ENCODE measurements at places on chromosomes 11 and 22. TPM values are rescaled to one million over a fixed set of nuclear protein-coding genes. Genes with fewer than 3 reads are reported as not detected.

The OR51B5 gene
- polyA plus RNA-seq = not detected

- DNase-seq = no peak
Measured at GRCh38 chr11:124610295-124610694, 933 bp upstream of the PANX3 start.

DNA sequence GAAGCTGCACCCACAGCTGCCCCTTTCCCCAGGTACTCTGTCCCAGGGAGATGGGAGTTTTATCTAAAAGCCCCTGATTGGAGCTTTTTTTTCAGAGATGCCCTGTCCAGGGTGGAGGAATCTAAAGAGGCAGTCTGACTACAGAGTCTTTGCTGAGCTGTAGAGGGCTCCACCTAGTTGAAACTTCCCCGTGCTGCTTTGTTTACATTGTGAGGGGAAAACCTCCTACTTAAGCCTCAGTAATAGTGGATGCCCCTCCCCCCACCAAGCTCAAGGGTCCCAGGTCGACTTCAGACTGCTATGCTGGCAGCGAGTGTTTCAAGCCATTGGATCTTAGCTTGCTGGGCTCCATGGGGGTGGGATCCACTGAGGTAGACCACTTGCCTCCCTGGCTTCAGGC, 470.1 kb upstream of the LARGE1 start:
- no peak for DNase-seq

DNA sequence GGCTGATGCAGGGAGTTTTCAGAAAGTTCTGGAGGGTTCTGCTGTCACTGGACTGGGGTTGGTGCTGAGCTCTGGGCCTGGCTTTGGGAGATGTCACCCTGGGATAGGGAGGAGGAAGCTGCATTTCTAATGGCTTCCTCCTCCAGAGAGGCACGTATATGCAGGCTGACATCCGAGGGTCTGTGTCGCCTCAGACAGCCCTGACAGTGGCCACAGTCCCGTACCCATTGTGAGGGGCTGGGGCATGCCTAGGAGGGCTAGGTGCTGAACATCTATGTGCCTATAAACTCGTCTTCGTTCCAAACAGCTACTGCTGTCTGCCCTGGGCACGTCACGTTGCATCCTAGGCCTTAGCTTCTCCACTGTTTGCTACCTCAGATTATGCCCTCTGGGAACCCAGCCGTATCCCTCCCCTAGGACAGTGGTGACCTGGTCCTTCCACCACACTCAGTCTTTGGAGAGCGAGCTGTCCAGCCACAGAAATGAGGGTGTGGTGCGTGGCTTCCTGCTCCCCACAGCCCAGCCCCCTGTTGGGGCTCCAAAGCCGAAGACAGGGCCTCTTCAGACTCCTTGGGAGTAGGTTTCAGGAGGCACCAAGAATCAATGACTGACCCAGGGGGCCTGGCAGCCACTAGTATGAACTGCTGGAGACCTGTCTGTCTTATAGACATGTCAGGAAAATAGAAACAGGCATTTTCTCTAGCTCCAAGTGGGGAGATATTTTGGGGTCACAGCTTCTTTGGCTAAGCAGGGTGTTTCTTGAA, 26.4 kb downstream of the ADAMTS15 start:
- DNase-seq = no peak

GRCh38 chr11:313787-314553, at the start of gene IFITM1:
Gene IFITM1, plus strand, starts transcription at chr11:314040. Its CDS starts 131 bp downstream, at chr11:314171.
- DNase-seq = no peak

DNA sequence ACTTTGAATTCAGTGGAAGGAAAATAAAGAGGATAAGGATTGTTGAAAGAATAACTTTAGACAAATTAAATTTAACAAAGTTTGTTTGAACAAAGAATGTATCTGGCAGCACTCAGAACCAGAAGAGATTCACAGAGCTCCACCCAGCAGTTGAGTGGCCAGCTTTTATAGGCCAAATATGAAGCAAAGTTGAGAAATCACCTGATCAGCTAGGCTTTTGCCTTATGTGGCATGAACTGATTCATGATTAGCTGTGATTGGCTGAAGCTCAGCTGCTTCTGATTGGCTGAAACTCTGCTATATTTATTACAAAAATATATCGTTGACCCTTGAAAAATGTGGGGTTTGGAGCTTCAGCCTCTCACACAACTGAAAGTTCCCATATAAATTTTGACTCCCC, 62.6 kb downstream of the PIWIL4 start:
- DNase-seq = no peak

Measured in urinary bladder (tissue), 4 donors.